ENCODE measurements at places on chromosomes 5 and 9.

DNA sequence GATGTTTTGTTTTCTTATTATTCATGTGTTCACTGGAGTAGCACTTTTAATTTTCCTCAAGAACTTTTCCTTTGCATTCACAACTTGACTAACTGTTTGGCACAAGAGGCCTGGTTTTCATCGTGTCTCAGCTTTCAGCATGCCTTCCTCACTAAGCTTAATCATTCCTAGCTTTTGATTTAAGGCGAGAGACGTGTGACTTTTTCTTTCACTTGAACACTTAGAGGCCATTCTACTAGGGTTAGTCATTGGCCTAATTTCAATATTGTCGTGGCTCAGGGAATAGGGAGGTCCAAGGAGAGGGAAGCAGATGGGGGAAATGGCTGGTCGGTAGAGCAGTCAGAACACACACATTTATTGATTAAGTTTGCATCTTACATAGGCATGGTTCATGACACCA, 94.0 kb downstream of the ZNF462 start:
- no peak for DNase-seq

GRCh38 chr9:112059145-112059965, 115.7 kb downstream of the SUSD1 start:
- no peak for DNase-seq

- DNase-seq, result no peak
Measured at GRCh38 chr5:107235167-107235566, 435.6 kb downstream of the EFNA5 start.

DNA sequence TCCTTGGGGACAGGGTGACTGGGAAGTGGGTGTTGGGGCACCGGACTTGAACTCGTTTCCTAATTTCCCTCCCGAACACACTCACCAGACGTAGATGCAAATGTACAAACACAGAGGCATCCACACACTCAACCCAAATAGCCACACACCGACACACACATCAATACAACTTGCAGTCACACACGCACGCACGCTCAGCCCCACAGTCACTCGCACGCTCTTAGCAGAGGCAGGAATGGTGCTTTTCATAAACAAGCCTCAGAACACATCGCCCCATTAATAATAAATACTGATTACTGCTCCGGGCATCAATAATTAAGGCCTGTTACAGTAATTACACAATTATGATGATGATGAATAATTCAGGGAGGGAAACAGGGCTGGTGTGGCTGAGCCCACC, 5.7 kb downstream of the BARHL1 start:
- DNase-seq, result no peak

DNA sequence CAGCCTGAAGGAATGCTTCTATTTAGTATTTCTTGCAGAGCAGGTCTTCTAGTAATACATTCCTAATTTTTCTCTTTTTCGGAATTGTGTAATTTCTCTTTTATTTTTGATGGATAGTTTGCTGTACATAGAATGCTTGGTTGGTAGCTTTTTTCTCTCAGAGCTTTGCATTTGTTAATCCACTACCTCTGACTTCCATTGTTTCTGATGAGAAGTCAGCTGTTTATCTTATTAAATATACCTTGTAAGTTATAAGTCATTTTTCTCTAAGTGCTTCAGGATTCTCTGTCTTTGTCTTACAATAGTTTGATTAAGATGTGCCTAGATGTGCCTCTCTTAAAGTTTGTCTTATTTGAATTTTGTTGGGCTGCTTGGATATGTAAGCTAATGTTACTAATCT, 101.9 kb downstream of the HTR1A start:
- DNase-seq, result no peak

- no peak for DNase-seq
Measured at GRCh38 chr5:149279661-149280060, 8.0 kb downstream of the AFAP1L1 start.

Measured in cerebellar nuclear complex (tissue), 1 donor.